ENCODE measurements at places on chromosomes 2 and 18.

DNA sequence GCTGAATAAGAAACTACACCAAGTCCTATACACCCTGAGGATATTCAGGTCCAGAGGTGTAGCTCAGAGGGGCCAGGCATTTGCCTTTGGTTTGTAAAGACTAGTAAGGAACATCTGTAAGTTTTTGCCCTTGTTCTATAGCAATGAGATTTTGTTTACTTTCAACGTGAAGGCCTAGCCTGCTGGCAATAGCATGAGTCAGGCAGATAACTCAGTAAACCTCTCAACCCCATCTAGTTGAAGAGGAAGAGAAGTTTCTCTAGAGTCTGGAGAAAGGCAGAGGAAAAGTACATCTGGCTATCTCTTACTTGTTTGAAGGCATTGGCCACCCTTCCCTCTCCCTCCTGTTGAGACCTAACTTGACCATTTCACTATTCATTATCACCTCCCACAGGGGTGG is 70.3 kb upstream of the ZNF521 start:
- no peaks in the 10 kb centered on the region for H3K36me3 ChIP-seq
- no peak overlapping the region for H3K4me3 ChIP-seq
- no peaks in the 10 kb centered on the region for H3K4me1 ChIP-seq
- no peaks in the 10 kb centered on the region for H3K27me3 ChIP-seq
- no peak overlapping the region for H3K27ac ChIP-seq
- no peak for DNase-seq

DNA sequence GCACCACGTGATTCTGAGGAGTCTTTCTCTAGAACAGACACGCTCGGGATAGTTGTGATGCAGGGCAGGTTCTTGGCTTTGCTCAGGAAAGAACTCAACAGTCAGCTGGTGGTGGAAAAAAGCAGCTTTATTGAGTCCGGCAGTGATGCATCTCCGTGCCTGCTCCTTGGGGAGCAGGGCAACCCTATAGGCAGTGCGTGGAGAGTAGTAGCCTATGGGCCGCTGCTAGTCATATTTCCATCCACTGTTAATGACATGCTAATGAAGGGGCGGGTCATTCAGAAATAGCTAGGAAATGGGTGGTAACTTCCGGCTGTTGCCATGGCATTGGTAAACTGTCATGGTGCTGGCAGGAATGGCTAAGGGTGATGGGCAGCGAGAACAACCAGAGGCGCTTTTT is 11.6 kb upstream of the ACKR3 start:
- no peaks in the 10 kb centered on the region for H3K36me3 ChIP-seq
- no peaks in the 10 kb centered on the region for H3K4me1 ChIP-seq
- H3K27ac ChIP-seq: no peak overlapping the region
- no peak for DNase-seq
- no peak overlapping the region for H3K4me3 ChIP-seq

GRCh38 chr18:26462355-26462754 is 86.0 kb downstream of the KCTD1 start:
- no peak overlapping the region for H3K4me3 ChIP-seq
- no peaks in the 10 kb centered on the region for H3K27me3 ChIP-seq
- DNase-seq: no peak
- H3K27ac ChIP-seq: no peak overlapping the region
- 0 out of 2 replicates have a peak, but pooled peaks cover 7% of the 10 kb centered on the region for H3K4me1 ChIP-seq
- H3K36me3 ChIP-seq: peaks cover 3% of the 10 kb centered on the region

DNA sequence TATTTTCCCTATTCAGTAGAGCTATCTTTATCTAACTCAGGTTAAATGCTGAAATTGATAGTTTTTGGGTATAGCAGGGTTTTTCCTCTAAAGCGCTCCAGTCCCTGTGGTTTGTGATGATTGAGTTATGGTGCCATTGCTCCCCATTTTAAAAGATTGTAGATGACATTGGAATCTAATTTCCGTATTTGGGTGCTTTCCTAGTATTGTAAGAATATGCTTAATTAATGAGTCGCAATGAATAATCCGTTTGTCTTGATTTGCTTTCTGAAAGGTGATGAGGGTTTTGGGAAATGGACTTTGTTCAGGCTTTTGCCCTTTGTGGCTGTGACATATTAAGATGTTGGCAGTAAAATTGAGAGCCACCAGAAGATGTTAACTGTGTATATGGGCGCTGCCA is 3.9 kb downstream of the RPS7 start:
- peaks cover 69% of the 10 kb centered on the region for H3K4me1 ChIP-seq
- no peak for DNase-seq
- H3K36me3 ChIP-seq: peaks cover 76% of the 10 kb centered on the region
- H3K27ac ChIP-seq: peak overlapping the region; percentile 81

DNA sequence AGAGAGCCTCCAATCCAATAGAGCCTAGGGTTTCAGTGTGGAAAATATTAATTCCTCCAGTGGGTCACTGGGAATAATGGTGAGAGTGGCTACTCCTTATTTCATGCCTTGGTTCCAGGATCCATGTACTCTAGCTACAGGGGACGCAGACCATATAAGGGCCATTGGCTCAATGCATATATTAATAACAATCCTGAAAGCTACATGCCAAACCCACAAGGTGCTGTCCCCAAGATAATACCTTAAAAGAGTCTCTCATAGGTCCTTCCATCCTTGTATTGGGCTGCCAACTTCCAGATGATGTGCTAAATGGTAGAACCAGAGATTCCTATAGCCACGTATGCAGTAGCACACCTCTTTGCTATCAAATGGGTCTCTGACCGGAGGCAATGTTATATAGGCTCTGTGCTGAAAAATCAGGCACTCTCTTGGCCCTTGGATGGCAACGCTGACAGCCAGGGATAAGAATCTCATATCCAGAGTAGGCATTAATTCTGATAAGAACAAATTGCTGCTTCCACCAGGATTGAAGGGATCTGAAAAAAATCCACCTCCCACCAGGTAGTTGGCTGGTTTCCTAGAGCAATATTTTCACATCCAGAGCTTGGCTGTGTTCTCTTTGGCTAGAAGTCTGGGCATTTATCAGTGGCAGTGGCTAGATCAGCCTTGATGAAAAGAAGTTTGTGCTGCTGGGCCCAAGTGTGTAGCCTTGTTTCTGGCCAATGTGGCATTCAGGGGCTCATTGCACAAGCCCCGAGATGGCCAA is 218.1 kb upstream of the MGAT5 start:
- no peaks in the 10 kb centered on the region for H3K4me1 ChIP-seq
- no peak overlapping the region for H3K4me3 ChIP-seq
- no peak overlapping the region for H3K27ac ChIP-seq
- DNase-seq: no peak

GRCh38 chr2:229343661-229344060 is 72.6 kb upstream of the PID1 start:
- no peaks in the 10 kb centered on the region for H3K36me3 ChIP-seq
- H3K27ac ChIP-seq: no peak overlapping the region
- H3K4me3 ChIP-seq: no peak overlapping the region
- H3K27me3 ChIP-seq: no peaks in the 10 kb centered on the region
- no peaks in the 10 kb centered on the region for H3K4me1 ChIP-seq

- H3K27me3 ChIP-seq: no peaks in the 10 kb centered on the region
- 0 out of 2 replicates have a peak, but pooled peaks cover 2% of the 10 kb centered on the region for H3K36me3 ChIP-seq
- DNase-seq: no peak
- H3K4me3 ChIP-seq: no peak overlapping the region
- H3K27ac ChIP-seq: peak overlapping the region; percentile 81
These were observed 82.0 kb downstream of the LIMS1 start for GRCh38 chr2:108616318-108616717.

GRCh38 chr2:224901121-224901676 is 141.1 kb downstream of the DOCK10 start:
- DNase-seq: no peak
- peaks cover 8% of the 10 kb centered on the region for H3K36me3 ChIP-seq

DNA sequence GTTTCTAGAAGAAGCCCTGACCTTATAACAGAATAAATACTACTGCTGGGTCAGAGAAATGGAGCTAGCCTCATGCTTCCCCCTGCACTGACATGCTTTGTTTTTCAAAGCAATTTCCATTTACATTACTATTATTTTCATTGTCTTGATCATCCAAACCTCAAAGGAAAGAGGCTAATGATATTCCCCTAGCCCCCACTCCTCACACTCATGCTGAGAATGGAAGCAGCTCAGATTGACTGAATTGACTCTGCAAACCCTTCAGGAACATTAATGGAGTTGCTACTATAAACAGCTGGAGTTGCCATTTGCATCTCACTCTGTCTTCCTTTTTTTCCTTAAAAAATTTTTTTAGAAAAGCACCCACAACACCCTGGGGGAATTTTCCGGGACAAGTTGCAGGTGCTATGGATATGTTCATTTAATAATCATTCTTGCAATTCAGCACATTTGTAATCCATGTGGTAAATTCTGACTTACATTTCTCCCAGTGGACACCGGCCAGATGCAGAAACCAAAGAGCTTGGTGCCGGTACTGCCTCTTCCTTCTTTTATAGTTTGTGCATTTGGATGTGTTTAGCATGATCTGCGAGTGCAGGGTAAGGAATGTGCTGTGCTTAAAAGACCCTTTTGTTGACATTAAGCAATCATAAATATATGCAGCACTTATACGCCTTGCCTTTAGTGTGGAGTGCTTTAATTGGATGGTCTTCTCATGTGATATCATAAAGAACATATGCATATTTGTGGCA is 103.3 kb upstream of the OSR1 start:
- no peaks in the 10 kb centered on the region for H3K4me1 ChIP-seq
- H3K4me3 ChIP-seq: no peak overlapping the region
- H3K27me3 ChIP-seq: peaks cover 22% of the 10 kb centered on the region
- no peak for DNase-seq

GRCh38 chr2:95041060-95041823 is 15.7 kb downstream of the MAL start:
- no peaks in the 10 kb centered on the region for H3K36me3 ChIP-seq
- no peak for DNase-seq
- no peaks in the 10 kb centered on the region for H3K4me1 ChIP-seq

GRCh38 chr18:36692921-36693332 is 135.9 kb downstream of the TPGS2 start:
- peak; percentile 35 for DNase-seq
- H3K4me1 ChIP-seq: peaks cover 31% of the 10 kb centered on the region
- 0 out of 2 replicates have a peak, but pooled peaks cover 2% of the 10 kb centered on the region for H3K36me3 ChIP-seq
- H3K27ac ChIP-seq: peak overlapping the region; percentile 83

DNA sequence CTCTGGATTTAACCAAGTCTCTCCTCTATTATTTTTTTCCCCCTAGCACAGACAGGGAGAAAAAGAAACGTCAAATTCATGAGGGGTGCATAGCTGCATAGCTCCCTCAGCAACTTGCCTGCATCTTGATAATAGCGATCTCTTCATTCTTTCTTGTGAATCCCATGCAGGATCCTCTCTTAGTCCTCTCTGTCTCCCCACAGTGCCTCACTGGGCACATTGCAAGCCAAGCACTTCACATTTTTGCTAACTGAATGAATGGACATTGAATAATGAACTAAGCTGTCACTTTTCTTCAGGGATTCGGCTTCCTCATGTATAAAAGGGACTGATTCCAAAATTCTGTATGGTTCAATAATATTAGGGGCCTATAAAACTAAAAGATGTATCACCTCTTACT is 2.9 kb upstream of the EPB41L3 start:
- no peak overlapping the region for H3K4me3 ChIP-seq
- H3K4me1 ChIP-seq: peaks cover 3% of the 10 kb centered on the region
- H3K27me3 ChIP-seq: peaks cover 21% of the 10 kb centered on the region
- H3K36me3 ChIP-seq: no peaks in the 10 kb centered on the region

DNA sequence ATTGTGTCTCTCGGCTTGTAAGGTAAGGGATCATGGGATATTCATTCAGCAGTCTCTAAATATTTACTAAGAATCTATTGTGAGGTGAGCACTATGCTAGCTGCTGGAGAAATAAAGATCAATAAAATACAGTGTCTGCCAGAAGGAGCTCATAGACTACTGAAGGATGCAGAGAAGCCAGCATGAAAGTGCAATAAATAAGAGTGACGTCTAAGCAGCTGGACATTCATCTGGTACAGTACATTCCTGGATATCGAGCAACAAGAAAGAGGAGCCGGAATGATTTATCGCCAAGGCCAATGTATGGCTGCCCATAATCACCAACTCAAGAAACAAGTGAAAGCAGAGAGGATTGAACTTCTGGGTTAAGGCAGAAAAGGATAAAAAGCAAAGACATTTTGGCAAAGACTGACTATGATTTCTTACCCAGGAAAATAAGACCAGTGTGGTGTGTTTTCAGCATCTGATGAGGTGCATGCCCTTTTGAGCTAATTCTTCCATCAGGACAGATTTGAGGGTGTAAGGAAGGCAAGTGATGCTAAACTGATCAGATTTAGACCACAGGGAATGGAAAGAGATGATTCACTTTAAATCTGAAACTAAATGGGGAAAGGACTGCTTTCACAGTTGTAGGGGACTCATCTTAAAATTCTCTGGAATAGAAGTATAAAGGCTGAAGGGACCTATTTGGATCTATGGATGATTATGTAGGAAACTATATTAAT is 18.7 kb upstream of the LMAN1 start:
- no peak overlapping the region for H3K27ac ChIP-seq
- DNase-seq: no peak
- H3K4me1 ChIP-seq: no peaks in the 10 kb centered on the region
- H3K36me3 ChIP-seq: no peaks in the 10 kb centered on the region

DNA sequence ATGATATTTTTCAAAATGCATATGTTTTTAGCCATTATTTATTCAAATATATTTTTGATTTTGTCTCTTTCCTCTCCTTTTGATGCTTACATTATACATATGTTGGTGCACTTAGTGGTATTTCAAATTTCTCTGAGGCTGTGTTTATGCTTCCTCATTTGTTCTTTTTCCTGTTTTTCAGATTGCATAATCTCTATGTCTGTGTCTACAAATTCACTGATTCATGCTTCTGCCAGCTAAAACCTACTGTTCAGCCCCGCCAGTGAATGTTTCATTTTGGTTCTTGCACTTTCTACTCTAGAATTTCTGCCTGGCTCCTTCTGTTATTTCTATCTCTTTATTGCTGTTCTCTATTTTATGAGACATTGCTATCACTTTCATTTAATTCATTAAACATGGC is 951.7 kb upstream of the CNTNAP5 start:
- no peaks in the 10 kb centered on the region for H3K4me1 ChIP-seq
- no peaks in the 10 kb centered on the region for H3K36me3 ChIP-seq
- H3K27ac ChIP-seq: no peak overlapping the region
- no peak overlapping the region for H3K4me3 ChIP-seq

GRCh38 chr18:13605477-13605876 is 120.9 kb downstream of the FAM210A start:
- no peak overlapping the region for H3K27ac ChIP-seq
- no peaks in the 10 kb centered on the region for H3K36me3 ChIP-seq
- H3K4me1 ChIP-seq: peaks cover 2% of the 10 kb centered on the region
- H3K4me3 ChIP-seq: no peak overlapping the region

GRCh38 chr2:66461664-66462500 is 27.0 kb downstream of the MEIS1 start:
- H3K4me3 ChIP-seq: no peak overlapping the region
- no peaks in the 10 kb centered on the region for H3K27me3 ChIP-seq
- no peak overlapping the region for H3K27ac ChIP-seq
- peaks cover 23% of the 10 kb centered on the region for H3K4me1 ChIP-seq
- peaks cover 71% of the 10 kb centered on the region for H3K36me3 ChIP-seq

Measured in SK-N-SH (cell line).